ENCODE measurements at places on chromosomes 6 and 20. TPM values are rescaled to one million over a fixed set of nuclear protein-coding genes. Genes with fewer than 3 reads are reported as not detected.
A peak's percentile ranks its signal among the peaks of the same experiment; 100 is the strongest.

Gene OTOR
- total RNA-seq, result not detected

DNA sequence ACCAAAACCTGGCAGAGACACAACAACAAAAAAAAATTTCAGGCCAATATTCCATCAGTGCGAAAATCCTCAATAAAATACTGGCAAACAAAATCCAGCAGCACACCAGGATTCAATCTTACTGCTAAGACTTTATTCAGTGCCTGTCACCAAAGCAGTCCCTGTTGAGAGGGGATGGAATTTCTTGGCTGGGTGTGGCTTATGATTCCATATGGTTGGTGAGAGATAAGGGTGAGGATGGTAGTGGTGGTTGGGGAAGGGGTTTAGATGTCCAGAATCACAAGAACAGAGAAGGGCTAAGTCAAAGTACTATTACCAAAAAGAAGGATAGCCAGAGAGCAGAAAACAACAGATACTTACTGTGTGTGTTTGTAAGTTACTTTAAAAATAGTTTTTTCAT, 152.8 kb upstream of the SLC35B3 start:
- H3K4me1 ChIP-seq, result no peaks in the 10 kb centered on the region
- H3K36me3 ChIP-seq, result no peaks in the 10 kb centered on the region
- no peak overlapping the region for H3K27ac ChIP-seq
- DNase-seq, result no peak

DNA sequence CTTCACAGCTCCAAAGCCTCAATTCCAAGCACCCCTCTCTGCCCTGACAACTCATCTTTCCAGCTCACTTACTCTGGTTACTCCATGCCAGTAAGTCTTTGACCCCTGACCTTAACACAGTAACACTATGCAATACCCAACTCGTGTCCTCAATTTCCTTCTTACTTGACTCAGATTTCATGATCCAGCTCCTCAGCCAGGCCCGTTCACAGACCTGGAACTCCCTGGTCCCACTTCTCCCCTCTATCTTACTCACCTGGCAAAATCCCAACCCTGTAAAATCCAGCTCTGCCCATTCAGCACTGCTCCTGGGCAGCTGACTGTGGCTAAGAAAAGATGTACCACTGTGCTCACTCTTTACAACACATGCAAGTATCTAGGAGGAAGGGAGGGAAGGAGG, 7.9 kb downstream of the GNL1 start:
- no peak overlapping the region for H3K4me3 ChIP-seq
- H3K36me3 ChIP-seq, result peaks cover 64% of the 10 kb centered on the region

Gene AGPAT4
- 4.8 TPM for total RNA-seq

Gene SLC52A3
- total RNA-seq, result not detected

Gene TFAP2A
- not detected for total RNA-seq

GRCh38 chr20:39706184-39706663, 744.1 kb downstream of the DHX35 start:
- no peak overlapping the region for H3K27ac ChIP-seq
- no peak overlapping the region for H3K4me3 ChIP-seq
- no peak for DNase-seq

DNA sequence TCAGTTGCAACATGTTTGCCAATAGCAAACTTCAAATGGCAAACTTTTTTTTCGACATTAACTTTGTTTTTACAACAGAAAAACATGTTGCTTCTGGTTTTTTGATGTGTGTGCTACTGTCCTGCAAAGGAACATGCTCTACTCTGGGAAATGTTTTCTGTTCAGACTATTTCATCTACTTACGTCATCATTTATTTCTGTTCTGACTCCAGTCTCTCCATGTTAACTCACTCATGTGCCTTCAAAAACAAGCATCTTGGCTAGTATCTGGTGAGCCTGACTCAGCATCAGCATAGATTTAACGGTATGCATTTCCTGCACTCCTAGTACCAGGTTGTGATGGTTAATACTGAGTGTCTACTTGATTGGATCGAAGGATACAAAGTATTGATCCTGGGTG, 36.1 kb upstream of the MAP7 start:
- no peak overlapping the region for H3K4me3 ChIP-seq
- no peaks in the 10 kb centered on the region for H3K4me1 ChIP-seq
- H3K36me3 ChIP-seq, result peaks cover 76% of the 10 kb centered on the region
- no peaks in the 10 kb centered on the region for H3K27me3 ChIP-seq
- DNase-seq, result no peak

DNA sequence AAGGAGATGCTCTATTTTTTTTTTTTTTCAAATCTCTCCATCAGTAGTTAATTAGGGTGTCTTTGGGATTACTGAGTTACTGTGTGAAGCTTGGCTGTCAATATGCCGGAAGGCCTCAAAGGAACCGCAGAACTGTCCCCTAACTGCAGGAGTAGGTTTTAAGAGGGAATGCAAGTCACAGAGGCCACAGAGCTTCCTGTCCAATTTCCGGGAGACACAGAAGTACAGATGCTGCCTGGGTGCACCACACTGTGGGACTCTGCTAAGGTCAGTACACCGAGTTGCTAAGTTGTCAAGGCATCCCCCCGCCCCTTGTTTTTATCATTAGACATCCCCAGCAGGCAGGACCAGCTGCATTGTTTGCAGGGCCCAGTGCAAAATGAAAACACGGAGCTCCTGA, 120.2 kb upstream of the RAB32 start:
- DNase-seq, result no peak
- no peak overlapping the region for H3K4me3 ChIP-seq
- no peaks in the 10 kb centered on the region for H3K36me3 ChIP-seq
- no peaks in the 10 kb centered on the region for H3K4me1 ChIP-seq

- DNase-seq, result no peak
- H3K27ac ChIP-seq, result no peak overlapping the region
- no peak overlapping the region for H3K4me3 ChIP-seq
- no peaks in the 10 kb centered on the region for H3K4me1 ChIP-seq
- no peaks in the 10 kb centered on the region for H3K36me3 ChIP-seq
- no peaks in the 10 kb centered on the region for H3K27me3 ChIP-seq
Measured at GRCh38 chr20:15862178-15862577, 711.1 kb downstream of the KIF16B start.

DNA sequence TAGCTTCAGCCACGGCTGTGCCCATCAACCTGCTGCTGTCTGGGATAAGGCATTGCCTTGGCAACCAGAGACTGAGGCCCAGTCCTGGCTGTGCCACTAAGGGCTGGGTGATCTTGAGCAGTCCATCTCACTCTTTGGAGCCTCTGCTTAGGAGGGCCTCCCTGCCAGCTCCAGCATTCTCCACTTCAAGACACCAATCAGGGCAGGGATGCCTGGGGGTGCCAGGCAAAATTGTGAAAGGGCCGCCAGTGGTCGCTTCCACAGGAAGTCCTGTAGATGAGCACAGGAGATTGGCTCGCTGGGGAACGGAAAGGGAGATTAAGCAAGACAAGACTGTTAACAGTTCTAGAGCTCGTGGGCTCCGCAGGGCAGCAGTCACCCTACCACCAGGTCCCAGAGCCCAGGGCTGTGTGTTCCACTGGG, at the start of gene RAB44:
RAB44 (plus strand) TSS at position 346 of the 423 bp plus-strand sequence. CDS start 6,410 bp downstream, outside the sequence.
- no peak within 1 kb of the TSS for H3K4me3 ChIP-seq
- H3K27me3 ChIP-seq, result no peaks in the 10 kb centered on the region
- DNase-seq, result no peak
- H3K27ac ChIP-seq, result no peak within 1 kb of the TSS
- no peaks in the 10 kb centered on the region for H3K36me3 ChIP-seq

DNA sequence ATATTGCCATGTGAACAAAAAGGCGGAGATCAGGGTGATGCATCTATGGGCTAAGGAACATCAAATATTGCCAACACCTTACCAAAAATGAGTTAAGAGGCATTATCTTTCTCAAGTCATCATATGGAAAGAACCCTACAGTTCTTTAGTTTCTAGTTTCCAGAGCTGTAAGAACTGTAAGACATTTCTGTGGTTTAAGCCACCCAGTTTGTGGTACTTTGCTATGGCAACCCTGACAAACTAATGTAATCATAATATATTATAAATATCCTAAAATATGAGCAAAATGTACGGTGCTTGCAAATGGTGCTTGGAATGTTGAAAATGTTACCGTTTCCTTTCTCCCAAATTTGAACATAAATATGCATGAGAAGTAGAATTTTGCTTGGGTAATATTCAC, 349.6 kb downstream of the PHF3 start:
- DNase-seq, result no peak
- H3K36me3 ChIP-seq, result no peaks in the 10 kb centered on the region
- H3K4me1 ChIP-seq, result no peaks in the 10 kb centered on the region

DNA sequence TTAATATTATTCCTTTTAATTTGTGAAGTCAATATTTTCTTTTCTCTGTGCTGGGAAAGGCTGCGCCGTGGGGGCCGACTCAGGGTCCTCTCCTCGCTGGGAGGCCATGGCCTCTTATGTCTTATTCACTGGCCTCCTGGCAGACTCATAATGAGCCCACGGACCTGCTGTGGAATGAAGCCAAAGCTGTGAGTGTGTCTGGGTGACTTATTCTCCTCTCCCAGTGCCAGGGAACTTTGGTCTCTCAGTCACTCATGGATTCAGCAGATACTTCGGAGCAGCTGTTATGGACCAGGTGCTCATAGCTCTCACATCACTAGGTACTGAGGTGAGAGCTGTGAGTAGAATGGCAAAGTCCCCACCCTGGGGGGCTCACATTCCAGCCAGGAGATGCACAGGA, 297.6 kb downstream of the CDH26 start:
- H3K4me1 ChIP-seq, result no peaks in the 10 kb centered on the region
- H3K4me3 ChIP-seq, result no peak overlapping the region
- H3K27ac ChIP-seq, result no peak overlapping the region
- no peak for DNase-seq
- H3K36me3 ChIP-seq, result no peaks in the 10 kb centered on the region
- H3K27me3 ChIP-seq, result no peaks in the 10 kb centered on the region

Gene KCNQ5
- 2.5 TPM for total RNA-seq

Gene RRAGD
- 10.2 TPM for total RNA-seq

DNA sequence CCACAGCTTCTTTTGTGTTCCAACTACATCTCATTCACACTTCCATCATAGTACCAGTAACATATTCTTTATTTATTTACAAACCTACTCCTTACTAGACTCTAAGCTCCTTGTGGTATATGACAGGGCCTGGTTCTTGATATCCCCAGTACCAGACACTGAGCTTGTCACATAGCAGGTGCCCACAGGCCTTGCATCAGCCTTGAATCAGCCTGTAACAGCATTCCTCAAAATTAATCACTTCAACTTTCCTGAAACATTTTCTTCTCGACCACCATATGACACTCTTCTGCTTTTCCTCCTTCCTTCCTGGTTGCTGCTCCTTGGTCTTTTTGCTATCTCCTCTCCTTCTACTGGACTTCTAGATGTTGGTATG, 24.7 kb upstream of the SRPK1 start:
- no peak for DNase-seq
- no peaks in the 10 kb centered on the region for H3K36me3 ChIP-seq
- no peak overlapping the region for H3K4me3 ChIP-seq
- no peak overlapping the region for H3K27ac ChIP-seq

DNA sequence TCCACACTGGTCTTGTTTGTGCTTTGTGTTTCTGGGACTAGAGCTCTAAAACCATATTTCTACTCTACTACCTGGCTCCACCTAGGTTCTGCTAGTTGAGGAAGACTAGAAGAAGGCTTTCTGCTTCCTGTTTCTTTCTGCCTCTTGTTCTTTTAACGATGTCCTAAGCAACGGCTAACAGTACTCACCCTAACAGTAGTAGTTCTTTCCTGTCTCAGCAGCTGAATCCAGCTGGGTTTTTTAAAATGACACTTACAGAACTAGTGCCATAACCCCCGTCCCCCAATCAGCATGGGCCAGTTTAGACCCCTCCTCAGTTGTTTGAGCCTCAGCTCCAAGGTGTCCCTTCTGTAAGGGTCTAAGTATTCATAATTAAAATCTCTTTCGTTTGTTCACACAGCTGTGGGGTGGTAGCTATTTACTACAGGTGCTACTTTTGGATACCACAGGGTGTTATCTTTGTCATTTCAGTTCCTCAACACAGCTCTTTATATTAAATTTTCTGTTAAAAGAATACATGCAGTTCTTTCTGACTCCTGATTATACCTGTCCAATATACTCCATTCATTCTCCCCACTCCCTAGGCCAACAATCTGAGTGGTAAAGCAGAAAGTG, 790.2 kb downstream of the DHX35 start:
- H3K4me1 ChIP-seq, result no peaks in the 10 kb centered on the region
- H3K4me3 ChIP-seq, result no peak overlapping the region
- DNase-seq, result no peak
- no peak overlapping the region for H3K27ac ChIP-seq

Gene DOK5
- not detected for total RNA-seq

GRCh38 chr6:139801571-139802321, 427.3 kb upstream of the CITED2 start:
- H3K4me3 ChIP-seq, result no peak overlapping the region
- H3K27me3 ChIP-seq, result no peaks in the 10 kb centered on the region
- no peak for DNase-seq
- H3K36me3 ChIP-seq, result no peaks in the 10 kb centered on the region
- no peak overlapping the region for H3K27ac ChIP-seq
- no peaks in the 10 kb centered on the region for H3K4me1 ChIP-seq

Gene PIGT
- total RNA-seq, result 163 TPM

Gene XKR7
- not detected for total RNA-seq

- no peak for DNase-seq
- H3K27ac ChIP-seq, result peak overlapping the region; percentile 9
- no peak overlapping the region for H3K4me3 ChIP-seq
- H3K27me3 ChIP-seq, result no peaks in the 10 kb centered on the region
- H3K4me1 ChIP-seq, result peaks cover 34% of the 10 kb centered on the region
Measured at GRCh38 chr6:90160013-90160412, 136.6 kb downstream of the BACH2 start.

- H3K27ac ChIP-seq, result no peak overlapping the region
- no peaks in the 10 kb centered on the region for H3K4me1 ChIP-seq
- no peaks in the 10 kb centered on the region for H3K36me3 ChIP-seq
- H3K4me3 ChIP-seq, result no peak overlapping the region
- DNase-seq, result no peak
Measured at GRCh38 chr6:118761645-118762044, 110.3 kb upstream of the CEP85L start.

- no peak overlapping the region for H3K27ac ChIP-seq
Measured at GRCh38 chr20:45497971-45498494, 17.4 kb downstream of the SPINT3 start.

Gene IRF4
- total RNA-seq, result 16.9 TPM

Gene CFAP206
- total RNA-seq, result 0.11 TPM

Gene RFX6
- total RNA-seq, result not detected

- DNase-seq, result no peak
- H3K4me3 ChIP-seq, result no peak overlapping the region
- no peak overlapping the region for H3K27ac ChIP-seq
Measured at GRCh38 chr6:99295276-99295675, 54.2 kb downstream of the FAXC start.

Gene TGM2
- total RNA-seq, result 0.06 TPM

Gene ZC3H12D
- 70.2 TPM for total RNA-seq

Gene IYD
- not detected for total RNA-seq

GRCh38 chr20:57410398-57410920, 19.3 kb downstream of the RBM38 start:
- no peak for DNase-seq
- peaks cover 42% of the 10 kb centered on the region for H3K36me3 ChIP-seq
- no peaks in the 10 kb centered on the region for H3K27me3 ChIP-seq
- H3K27ac ChIP-seq, result no peak overlapping the region

Measured in CD4-positive, alpha-beta T cell (primary cell).